Fibroblast of gingiva (primary cell): ENCODE measurements at places on chromosomes 5 and 9.

DNA sequence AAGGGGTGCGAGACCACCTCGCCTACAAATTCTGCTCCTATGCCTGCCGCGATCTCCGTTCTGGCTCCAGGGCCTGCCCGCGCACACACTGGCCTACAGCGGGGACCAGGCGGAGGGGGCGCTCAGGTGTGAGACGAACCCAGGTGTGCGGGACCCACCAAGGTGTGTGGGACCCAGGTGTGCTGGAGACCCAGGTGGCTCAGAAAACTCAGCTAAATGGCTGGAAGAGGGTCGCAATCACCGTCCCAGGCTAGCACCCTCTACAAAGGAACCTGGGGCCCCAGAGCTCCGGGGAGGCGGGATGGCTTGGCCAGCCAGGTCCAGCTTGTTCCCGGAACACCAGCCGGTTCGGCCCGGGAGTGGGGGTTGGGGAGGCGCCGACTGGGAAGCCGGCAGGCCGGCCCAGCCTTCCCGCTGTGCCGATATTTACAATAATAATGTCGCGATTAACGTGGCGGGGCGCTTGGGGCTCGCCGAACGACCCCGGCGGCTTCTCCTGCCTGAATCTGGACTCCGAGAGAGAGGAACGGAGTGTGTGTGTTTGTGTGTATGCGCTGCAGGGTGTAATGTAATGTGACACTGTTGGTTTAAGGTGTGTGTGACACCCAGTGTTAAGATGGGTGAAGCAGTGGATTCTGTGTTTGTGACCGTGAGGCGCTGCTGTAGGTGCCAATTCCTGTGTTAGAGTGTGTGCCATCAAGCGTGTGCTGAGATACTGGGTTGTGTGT, 1.4 kb downstream of the PCDH1 start:
- DNase-seq = no peak

DNA sequence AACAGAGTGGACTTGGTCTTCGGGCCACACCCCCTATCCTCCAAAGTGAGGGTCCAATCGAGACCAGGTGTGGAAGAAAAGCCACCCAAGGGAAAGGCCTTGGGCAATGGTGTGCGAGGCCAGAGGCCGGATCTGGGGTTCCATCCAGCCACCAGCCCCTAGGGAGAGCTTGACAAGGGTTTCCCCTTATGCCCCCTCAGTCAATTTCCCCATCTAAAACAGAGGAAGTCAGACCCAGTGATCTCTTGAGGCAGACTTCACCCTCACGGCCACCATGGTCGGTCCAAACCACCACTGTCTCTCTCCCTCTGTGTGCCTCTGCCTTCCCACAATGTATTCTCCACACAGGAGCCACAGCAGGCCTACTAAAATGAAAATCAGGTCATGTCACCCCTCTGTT, 82.9 kb downstream of the C5orf15 start:
- DNase-seq = no peak

DNA sequence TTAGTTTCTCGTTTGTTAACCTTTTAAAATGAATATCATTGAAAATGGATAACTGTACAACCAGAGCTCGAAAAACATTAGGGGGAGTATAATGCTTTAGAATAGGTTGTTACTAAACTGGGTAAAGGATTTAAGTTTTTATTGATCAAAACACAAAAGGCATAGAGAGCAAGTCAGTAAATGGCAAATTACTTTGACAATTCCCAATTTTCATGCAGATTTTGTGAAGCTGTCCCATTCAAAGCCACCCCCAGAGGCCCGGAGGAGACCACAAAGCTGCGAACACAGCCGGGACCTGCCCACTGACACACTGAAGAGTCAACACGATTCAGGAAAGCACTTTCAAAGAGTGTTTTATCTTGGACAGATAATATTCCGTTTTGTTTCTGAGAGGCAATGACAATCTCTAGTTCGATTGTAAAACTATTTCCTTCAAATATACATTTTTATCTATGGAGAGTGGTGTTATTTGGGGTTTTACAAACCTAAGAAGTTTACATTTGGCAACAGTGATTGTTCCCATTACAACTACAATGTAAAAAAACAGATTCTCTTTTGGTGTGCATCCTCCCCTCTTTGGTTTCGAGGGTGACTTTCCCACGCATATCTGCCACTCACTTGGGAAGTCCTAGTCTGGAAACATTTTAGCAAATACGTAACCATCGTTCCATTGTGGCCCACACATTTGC, 182.6 kb upstream of the TBCA start:
- DNase-seq = no peak

- no peak for DNase-seq
Observed at GRCh38 chr5:95923918-95924544, 37.6 kb downstream of the ELL2 start.

- no peak for DNase-seq
Observed at GRCh38 chr5:82789095-82789494, 288.1 kb downstream of the TMEM167A start.

DNA sequence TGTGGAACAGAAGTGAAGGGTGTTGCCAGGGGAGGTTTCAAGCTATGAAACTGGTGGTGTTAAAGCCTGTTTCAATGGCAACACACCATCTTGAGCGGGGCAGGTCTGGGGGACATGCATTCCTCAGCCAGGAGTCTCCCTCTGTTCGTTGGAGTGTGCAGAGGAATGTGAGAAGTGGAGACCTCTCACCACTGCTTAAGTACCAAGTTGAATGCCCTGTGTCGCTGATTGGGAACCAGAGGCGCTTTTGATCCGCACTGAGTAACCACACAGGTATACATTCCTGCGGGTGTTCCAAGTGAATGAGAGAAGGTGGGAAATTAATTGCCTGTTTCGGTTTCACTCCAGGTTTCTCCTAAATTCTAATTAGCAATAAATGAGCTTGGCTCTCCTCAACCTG, 99.4 kb downstream of the LIX1 start:
- no peak for DNase-seq

GRCh38 chr9:85258236-85258635, 483.5 kb downstream of the AGTPBP1 start:
- DNase-seq = no peak

DNA sequence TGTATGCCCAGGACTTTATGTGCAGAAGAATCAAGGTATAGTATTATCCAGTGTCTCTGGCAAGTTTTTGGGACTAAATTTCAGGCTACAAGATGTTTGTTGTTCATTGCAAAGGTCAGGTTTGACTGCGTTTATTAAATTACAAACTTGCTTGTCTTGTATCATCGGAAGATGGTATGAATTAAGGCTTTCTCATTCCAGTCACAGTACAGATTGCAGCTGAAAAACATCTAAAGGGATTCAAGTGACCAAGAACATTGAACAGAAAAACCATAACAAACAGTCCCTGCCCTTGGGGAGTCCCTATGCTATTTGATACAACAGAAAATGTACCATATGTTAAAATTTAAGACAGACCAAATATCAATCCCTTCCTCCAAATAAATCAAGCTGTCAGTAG, 244.7 kb upstream of the TNC start:
- DNase-seq = peak; percentile 66

DNA sequence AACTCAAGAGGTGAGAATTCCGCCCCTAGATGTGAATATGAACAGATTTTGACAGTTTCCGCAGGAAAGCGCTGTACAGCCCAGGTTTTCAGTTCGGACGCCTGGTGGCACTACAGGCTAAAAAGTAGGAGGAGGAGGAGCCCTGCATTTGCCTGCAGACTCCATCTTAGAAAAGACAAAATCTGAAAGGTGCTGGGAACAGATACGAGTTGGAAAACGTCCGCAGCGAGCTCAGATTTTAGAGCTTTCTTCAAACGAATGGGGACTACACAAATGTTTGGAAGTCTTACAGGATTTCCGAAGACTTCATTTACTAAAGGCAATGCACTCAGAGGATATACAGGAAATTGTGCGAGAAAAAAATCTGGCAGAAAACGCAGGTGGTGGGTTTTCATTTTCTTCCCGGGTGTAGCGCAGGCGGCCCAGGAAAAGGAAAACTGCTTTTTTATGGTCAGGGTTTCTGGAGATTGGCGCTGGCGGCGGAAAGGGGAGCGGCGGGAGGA, 9.9 kb upstream of the PCDHB2 start:
- DNase-seq = peak; percentile 6

GRCh38 chr9:127614961-127615360, 2.9 kb downstream of the STXBP1 start:
- peak; percentile 77 for DNase-seq

- no peak for DNase-seq
Observed at GRCh38 chr5:173760461-173761177, 127.5 kb upstream of the CPEB4 start.

DNA sequence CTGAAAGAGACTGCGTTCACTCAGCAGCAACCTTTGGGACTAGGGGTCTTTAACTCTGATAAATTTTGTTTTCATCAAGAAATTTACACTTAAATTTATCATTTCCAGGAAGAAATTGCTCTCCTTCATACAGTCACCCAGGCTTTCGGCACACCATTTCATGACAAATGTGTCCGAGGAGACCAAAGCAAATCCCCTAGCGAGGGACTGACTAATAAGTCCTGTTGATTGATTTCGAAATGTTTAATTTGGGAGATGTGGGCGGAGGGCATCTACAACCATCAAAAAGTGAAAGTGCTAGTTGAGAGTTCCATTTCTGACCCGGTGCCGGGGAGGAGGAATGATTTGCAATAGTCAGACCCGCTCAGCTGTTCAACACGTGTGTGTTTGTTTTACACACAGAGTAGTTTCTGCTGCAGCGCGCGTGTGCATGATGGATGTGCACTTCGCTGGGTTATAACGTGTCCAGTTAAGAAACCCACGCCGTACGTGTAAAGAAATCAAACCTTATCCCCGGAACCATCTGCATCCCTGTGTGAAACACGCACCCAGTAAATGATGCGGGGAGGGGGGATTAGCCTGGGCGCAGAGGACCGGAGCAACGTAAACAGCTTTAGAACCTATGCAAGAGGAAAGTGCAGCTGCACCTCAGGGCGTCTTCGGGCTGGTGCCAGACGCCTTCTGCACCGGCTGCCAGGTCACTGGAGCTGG, 845 bp upstream of the NR4A3 start:
- peak; percentile 92 for DNase-seq

GRCh38 chr5:131647048-131647769, 12.2 kb upstream of the RAPGEF6 start:
- no peak for DNase-seq

DNA sequence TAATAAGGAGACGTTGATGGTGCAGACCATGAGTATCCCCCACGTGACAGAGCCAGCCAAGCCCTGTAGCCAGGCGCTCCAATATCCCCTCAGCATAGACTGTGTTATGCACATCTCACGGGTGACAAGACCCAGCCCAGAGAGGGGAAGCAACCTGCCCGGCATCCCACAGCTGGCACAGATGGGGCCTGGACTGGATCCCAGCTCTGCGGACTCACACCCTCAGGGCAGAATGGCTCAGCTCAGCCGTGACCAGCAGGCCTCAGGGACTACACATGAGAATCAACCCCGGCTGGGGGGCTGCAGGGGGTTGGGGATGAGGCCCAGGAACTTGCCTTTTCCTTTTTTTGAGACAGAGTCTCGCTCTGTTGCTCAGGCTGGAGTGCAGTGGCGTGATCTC, 11.7 kb downstream of the FIBCD1 start:
- DNase-seq = no peak

- DNase-seq = no peak
Observed at GRCh38 chr5:82295144-82295543, 17.0 kb upstream of the RPS23 start.

- DNase-seq = no peak
Observed at GRCh38 chr5:62671479-62671878, 92.9 kb downstream of the LRRC70 start.

DNA sequence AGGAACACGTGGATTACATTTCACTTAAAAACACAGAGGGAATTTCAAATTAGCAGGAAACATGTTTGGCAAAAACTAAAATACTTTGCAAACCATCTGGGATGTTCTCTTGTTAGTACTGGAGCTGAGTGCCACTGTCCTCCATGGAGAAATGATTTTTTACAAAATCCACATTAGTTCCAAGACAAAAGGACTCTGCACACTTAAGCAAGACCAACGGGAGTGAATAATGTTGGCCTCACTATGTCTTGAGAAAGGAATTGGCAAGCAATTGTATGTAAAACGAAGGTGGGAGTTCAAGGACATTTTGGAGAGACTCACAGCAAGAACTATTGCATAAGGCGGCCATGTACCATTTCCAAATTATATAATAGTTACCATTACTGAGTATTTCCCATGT, 547.5 kb downstream of the EBF1 start:
- DNase-seq = peak; percentile 6

DNA sequence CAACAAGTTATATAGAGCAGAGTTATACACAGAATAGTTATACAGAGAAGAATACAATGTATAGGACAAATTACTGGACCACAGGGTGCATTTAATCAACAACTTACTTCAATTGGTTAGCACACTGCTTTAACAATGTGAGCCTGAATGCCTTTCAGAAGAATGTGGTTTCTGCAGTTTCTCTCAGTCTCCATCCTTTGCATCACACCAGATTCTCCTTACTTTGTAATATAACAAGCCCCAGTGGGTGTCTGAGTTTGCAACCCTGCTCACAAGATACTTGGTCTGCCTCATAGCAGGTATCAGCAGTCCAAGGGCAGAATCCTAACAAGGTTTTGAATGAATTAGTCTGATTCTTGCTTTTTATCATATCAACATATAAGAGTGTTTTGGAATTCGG, 114.6 kb downstream of the GABRB2 start:
- no peak for DNase-seq

GRCh38 chr5:86118542-86118941, 499.2 kb upstream of the COX7C start:
- no peak for DNase-seq

GRCh38 chr5:164206196-164206595, 700.8 kb downstream of the MAT2B start:
- no peak for DNase-seq

GRCh38 chr5:12099296-12099695, 195.1 kb upstream of the CTNND2 start:
- DNase-seq = no peak

DNA sequence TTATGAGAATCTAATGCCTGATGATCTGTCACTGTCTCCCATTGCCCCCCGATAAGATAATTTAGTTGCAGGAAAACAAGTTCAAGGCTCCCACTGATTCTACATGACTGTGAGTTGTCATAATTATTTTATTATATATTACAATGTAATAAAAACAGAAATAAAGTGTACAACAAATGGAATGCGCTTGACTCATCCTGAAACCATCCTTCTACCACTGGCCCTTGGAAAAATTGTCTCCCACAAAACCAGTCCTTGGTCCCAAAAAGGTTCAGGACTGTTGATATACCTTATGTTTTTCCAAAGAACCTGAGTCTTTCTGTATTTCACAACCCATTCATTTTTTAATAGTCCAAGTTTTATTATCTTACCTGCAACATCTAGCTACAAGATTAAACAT, 403.5 kb downstream of the TAF11L14 start:
- DNase-seq = no peak

GRCh38 chr5:8209500-8209899, 340.6 kb downstream of the MTRR start:
- no peak for DNase-seq

- DNase-seq = no peak
Observed at GRCh38 chr9:7970681-7971330, 171.2 kb upstream of the DMAC1 start.

DNA sequence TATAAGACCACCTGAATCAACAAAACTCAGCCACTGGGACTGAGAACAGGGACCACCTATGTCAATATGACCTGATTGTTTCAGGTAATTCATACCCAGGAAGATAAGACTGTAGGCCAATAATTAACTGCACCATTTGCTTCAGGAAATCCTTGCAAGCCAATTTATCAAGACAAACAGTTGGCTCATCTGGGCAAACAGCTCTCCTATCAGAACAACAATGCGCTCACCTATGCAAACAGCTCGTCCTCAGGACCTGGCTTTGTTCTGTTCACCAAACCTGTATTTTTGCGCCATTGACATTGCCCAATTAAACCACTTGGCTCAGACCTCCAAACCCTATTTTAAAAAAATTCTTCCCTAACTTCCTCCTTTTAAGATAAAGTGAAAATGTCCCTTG, 92.3 kb upstream of the MARCHF11 start:
- no peak for DNase-seq
